ENCODE measurements at places on chromosomes 6 and 20.

GRCh38 chr6:159118924-159119323 lies 50.3 kb upstream of the FNDC1 start:
- H3K27ac ChIP-seq, result no peak overlapping the region
- H3K36me3 ChIP-seq, result no peaks in the 10 kb centered on the region
- no peak for DNase-seq
- H3K27me3 ChIP-seq, result peaks cover 6% of the 10 kb centered on the region

- peak overlapping the region; percentile 79 for H3K27ac ChIP-seq
- peaks cover 3% of the 10 kb centered on the region for H3K4me1 ChIP-seq
- H3K27me3 ChIP-seq, result no peaks in the 10 kb centered on the region
- DNase-seq, result no peak
Observed at GRCh38 chr6:75235271-75235670, 8.3 kb downstream of the COX7A2 start.

GRCh38 chr6:154998855-154999254 lies 3.7 kb downstream of the TIAM2 start:
- H3K27me3 ChIP-seq, result peaks cover 34% of the 10 kb centered on the region
- H3K27ac ChIP-seq, result no peak overlapping the region
- no peak overlapping the region for H3K4me3 ChIP-seq
- H3K4me1 ChIP-seq, result peaks cover 3% of the 10 kb centered on the region
- peaks cover 2% of the 10 kb centered on the region for H3K36me3 ChIP-seq

GRCh38 chr6:157774153-157775135 lies 48.6 kb upstream of the SNX9 start:
- H3K27ac ChIP-seq, result peak overlapping the region; percentile 46
- peaks cover 20% of the 10 kb centered on the region for H3K27me3 ChIP-seq
- H3K36me3 ChIP-seq, result peaks cover 10% of the 10 kb centered on the region
- peaks cover 15% of the 10 kb centered on the region for H3K4me1 ChIP-seq
- no peak overlapping the region for H3K4me3 ChIP-seq

GRCh38 chr6:111030008-111031007 lies 48.5 kb downstream of the RPF2 start:
- no peak for DNase-seq
- no peaks in the 10 kb centered on the region for H3K36me3 ChIP-seq
- H3K27ac ChIP-seq, result no peak overlapping the region
- no peaks in the 10 kb centered on the region for H3K4me1 ChIP-seq
- no peak overlapping the region for H3K4me3 ChIP-seq

GRCh38 chr6:143125455-143125854 lies 64.8 kb downstream of the AIG1 start:
- H3K36me3 ChIP-seq, result peaks cover 2% of the 10 kb centered on the region
- no peak for DNase-seq
- H3K27me3 ChIP-seq, result no peaks in the 10 kb centered on the region
- no peak overlapping the region for H3K27ac ChIP-seq
- no peaks in the 10 kb centered on the region for H3K4me1 ChIP-seq
- H3K4me3 ChIP-seq, result no peak overlapping the region

- H3K36me3 ChIP-seq, result no peaks in the 10 kb centered on the region
- DNase-seq, result no peak
- peaks cover 6% of the 10 kb centered on the region for H3K27me3 ChIP-seq
- no peak overlapping the region for H3K4me3 ChIP-seq
- H3K4me1 ChIP-seq, result peaks cover 2% of the 10 kb centered on the region
Observed at GRCh38 chr6:39173270-39173669, 56.0 kb downstream of the KCNK5 start.

GRCh38 chr20:51939259-51939585 lies 136.9 kb upstream of the SALL4 start:
- H3K36me3 ChIP-seq, result no peaks in the 10 kb centered on the region
- no peaks in the 10 kb centered on the region for H3K4me1 ChIP-seq
- peaks cover 10% of the 10 kb centered on the region for H3K27me3 ChIP-seq
- DNase-seq, result no peak

DNA sequence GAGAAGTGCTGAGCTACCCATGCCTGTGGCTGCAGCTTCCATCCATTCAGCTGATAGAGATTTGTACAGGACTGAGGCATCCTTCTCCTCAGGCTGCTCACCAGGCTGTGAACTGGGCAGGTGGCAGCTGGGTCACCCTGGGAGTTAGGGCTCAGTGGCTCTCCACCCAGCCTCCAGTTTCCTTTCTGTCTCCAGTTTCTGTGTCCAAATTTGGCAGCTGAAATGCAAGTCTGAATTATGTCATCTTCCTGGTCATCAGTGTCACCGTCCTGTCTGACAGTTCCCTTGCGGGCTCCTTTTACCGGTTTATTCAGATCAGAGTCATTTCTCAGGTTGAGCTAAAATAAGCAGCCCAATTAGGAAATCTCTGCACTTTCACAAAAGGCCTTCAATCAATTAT lies 93.3 kb downstream of the EDN1 start:
- H3K27ac ChIP-seq, result no peak overlapping the region
- no peak overlapping the region for H3K4me3 ChIP-seq
- peaks cover 4% of the 10 kb centered on the region for H3K36me3 ChIP-seq
- no peak for DNase-seq
- peaks cover 17% of the 10 kb centered on the region for H3K27me3 ChIP-seq
